ENCODE measurements at places on chromosomes 1 and 21.

DNA sequence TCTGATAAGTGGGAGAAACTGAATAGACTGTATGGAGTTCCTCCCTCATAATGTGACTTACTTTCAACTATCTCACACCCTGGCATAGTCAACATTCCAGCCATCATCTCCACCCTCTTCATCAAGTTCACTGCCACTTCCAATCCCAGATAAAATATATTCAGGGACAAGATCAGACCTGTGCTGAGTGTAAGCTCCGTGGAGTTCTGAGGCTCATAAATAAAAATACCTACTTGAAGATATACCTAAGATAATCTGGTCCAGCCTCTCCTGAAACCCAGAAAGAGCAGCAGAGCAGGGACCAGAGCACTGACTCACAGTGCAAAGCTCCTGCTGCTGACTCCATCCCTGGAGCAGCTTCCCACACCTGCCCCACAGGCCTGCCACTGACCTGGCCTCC lies 1.7 kb upstream of the LCE7A start:
- H3K27me3 ChIP-seq, result peaks cover 13% of the 10 kb centered on the region
- H3K27ac ChIP-seq, result no peak overlapping the region
- H3K36me3 ChIP-seq, result no peaks in the 10 kb centered on the region
- DNase-seq, result no peak
- H3K4me1 ChIP-seq, result no peaks in the 10 kb centered on the region

GRCh38 chr1:223771814-223772770 lies 59.8 kb downstream of the CAPN2 start:
- H3K36me3 ChIP-seq, result peaks cover 39% of the 10 kb centered on the region
- H3K4me1 ChIP-seq, result peaks cover 11% of the 10 kb centered on the region
- no peak overlapping the region for H3K27ac ChIP-seq
- no peaks in the 10 kb centered on the region for H3K27me3 ChIP-seq

DNA sequence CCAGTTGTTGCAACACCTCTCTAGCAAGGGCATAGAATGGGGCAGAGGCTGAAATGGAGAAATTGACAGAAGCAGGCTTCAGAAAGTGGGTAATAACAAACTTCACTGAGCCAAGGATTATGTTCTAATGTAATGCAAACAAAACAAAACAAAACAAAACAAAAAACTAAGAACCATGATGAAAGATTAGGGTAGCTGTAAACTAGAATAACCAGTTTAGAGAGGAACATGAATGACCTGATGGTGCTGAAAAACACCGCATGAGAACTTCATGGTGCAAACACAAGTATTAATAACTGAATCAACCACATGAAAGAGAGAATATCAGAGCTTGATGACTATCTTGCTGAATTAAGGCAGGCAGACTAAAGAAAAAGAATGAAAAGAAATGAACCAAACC lies 1707.7 kb downstream of the BRINP3 start:
- H3K4me3 ChIP-seq, result no peak overlapping the region
- DNase-seq, result no peak
- H3K27me3 ChIP-seq, result no peaks in the 10 kb centered on the region
- H3K36me3 ChIP-seq, result no peaks in the 10 kb centered on the region

GRCh38 chr1:156440654-156441437 lies 59.7 kb downstream of the MEF2D start:
- no peaks in the 10 kb centered on the region for H3K36me3 ChIP-seq
- no peak for DNase-seq
- H3K27me3 ChIP-seq, result peaks cover 85% of the 10 kb centered on the region

DNA sequence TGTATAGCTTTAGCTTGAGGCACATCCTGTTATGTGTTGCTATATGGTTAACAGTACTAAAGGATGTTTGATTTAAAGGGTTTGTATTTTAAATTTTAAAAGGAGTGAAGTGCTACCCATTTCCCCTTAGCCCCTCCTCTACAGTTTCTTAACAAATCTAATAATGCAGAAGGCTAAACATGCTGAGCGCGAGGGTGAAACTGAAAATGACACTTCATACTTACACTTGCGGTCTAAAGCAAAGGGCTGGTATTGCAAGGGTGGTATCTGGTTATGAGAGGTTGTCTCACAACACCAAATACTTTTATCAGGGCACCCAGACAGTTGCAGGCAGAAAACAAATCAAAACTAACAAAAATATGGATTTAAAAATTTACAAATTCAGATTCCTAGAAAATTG lies 172.3 kb downstream of the SIPA1L2 start:
- H3K27me3 ChIP-seq, result no peaks in the 10 kb centered on the region
- DNase-seq, result no peak
- no peaks in the 10 kb centered on the region for H3K36me3 ChIP-seq
- no peak overlapping the region for H3K27ac ChIP-seq
- H3K4me3 ChIP-seq, result no peak overlapping the region

DNA sequence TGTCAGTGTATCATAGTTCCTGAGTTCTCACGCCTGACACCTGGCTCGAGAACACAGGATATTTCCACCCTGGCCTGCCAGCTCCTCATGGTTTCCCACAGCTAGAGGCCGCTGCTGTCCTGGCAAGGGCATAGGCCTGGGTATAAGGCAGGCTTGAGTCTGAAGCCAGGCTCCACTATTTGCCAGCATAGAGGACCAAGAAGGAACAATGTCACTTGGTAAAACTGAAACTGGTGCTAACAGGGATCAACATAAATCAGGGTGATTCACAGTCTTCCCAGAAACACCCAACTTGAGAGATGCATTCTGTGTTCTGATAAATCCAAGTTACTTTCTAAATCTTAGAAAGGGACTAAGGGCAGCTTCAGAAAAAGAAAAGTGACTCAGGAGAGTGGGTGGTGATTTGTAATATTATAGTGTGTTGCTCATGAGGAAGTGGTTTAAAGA lies 6.9 kb upstream of the S100A2 start:
- peaks cover 27% of the 10 kb centered on the region for H3K4me1 ChIP-seq
- no peak overlapping the region for H3K4me3 ChIP-seq
- H3K36me3 ChIP-seq, result no peaks in the 10 kb centered on the region
- peak; percentile 63 for DNase-seq

- H3K4me1 ChIP-seq, result peaks cover 30% of the 10 kb centered on the region
- peaks cover 22% of the 10 kb centered on the region for H3K27me3 ChIP-seq
- no peak overlapping the region for H3K4me3 ChIP-seq
- H3K36me3 ChIP-seq, result no peaks in the 10 kb centered on the region
- DNase-seq, result no peak
Observed at GRCh38 chr1:45545019-45545493, 5.6 kb upstream of the AKR1A1 start.

- no peaks in the 10 kb centered on the region for H3K27me3 ChIP-seq
- peak overlapping the region; percentile 100 for H3K4me3 ChIP-seq
- H3K4me1 ChIP-seq, result peaks cover 10% of the 10 kb centered on the region
- no peak for DNase-seq
- no peak overlapping the region for H3K27ac ChIP-seq
- no peaks in the 10 kb centered on the region for H3K36me3 ChIP-seq
Observed at GRCh38 chr1:32393136-32393535, 1.1 kb downstream of the BSDC1 start.

DNA sequence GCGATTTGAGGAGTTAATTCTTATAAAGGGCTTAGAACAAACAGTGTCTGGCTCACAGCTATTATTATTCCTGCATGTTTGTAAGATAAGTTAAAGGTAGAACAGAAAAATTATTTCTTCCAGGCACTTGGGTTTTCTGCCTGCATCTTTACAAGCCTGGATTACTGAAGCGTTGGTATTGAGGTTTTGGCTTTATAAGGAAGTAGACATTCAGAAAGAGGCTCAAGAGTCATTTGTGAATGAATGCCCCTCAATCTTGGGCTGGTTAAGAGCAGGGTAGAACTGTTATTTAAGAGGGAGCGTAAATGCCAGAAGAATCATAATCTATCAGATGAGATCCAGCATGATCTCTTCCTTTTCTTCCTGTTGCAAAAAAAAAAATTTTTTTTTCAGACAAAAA lies 77.3 kb upstream of the ARID1A start:
- H3K4me3 ChIP-seq, result no peak overlapping the region
- H3K27me3 ChIP-seq, result no peaks in the 10 kb centered on the region
- peak overlapping the region; percentile 56 for H3K27ac ChIP-seq

DNA sequence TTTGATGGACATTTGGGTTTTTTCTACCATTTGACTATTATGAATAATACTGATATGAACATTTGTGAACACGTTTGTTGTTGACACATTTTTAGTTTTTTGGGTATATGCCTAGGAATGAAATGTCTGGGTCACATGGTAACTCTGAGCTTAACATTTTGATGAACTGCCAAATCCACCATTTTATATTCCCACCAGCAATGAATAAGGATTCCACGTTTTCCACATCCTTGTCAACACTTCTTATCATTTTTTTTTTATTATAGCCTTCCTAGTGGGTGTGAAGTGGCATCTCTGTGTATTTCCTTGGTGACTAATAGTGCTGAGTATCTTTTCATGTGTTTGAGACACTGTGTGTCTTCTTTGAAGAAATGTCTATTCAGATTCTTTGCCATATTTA lies 67.6 kb downstream of the RASAL2 start:
- H3K36me3 ChIP-seq, result no peaks in the 10 kb centered on the region
- no peaks in the 10 kb centered on the region for H3K27me3 ChIP-seq
- no peak overlapping the region for H3K4me3 ChIP-seq
- no peaks in the 10 kb centered on the region for H3K4me1 ChIP-seq
- no peak overlapping the region for H3K27ac ChIP-seq
- no peak for DNase-seq
